ENCODE measurements at places on chromosomes 1 and 21. TPM values are rescaled to one million over a fixed set of nuclear protein-coding genes. Genes with fewer than 3 reads are reported as not detected.
A peak's percentile ranks its signal among the peaks of the same experiment; 100 is the strongest.

SELL gene
- total RNA-seq = 0.26 TPM

DNA sequence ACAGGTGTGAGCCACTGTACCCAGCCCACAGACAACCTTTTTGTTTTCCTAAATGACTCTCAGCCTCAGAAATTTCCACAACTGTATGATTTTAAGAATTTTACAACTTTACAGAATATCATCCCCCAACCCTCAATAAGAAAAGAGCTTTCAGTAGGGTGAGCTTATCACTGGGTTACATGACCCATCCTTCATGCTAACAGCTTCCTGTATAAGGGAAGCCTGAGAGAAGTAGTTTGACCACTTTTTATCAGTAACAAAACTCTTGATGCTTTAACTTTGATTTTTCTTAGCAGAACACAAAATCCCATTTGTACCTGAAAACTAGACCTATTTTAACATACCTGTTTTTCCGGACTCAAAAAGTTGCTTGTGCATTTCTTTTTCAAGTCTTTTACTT lies 9.7 kb upstream of the MYBPHL start:
- no peak overlapping the region for H3K4me3 ChIP-seq
- no peaks in the 10 kb centered on the region for H3K27me3 ChIP-seq
- peaks cover 54% of the 10 kb centered on the region for H3K36me3 ChIP-seq
- H3K4me1 ChIP-seq = peaks cover 11% of the 10 kb centered on the region
- H3K27ac ChIP-seq = no peak overlapping the region

DNA sequence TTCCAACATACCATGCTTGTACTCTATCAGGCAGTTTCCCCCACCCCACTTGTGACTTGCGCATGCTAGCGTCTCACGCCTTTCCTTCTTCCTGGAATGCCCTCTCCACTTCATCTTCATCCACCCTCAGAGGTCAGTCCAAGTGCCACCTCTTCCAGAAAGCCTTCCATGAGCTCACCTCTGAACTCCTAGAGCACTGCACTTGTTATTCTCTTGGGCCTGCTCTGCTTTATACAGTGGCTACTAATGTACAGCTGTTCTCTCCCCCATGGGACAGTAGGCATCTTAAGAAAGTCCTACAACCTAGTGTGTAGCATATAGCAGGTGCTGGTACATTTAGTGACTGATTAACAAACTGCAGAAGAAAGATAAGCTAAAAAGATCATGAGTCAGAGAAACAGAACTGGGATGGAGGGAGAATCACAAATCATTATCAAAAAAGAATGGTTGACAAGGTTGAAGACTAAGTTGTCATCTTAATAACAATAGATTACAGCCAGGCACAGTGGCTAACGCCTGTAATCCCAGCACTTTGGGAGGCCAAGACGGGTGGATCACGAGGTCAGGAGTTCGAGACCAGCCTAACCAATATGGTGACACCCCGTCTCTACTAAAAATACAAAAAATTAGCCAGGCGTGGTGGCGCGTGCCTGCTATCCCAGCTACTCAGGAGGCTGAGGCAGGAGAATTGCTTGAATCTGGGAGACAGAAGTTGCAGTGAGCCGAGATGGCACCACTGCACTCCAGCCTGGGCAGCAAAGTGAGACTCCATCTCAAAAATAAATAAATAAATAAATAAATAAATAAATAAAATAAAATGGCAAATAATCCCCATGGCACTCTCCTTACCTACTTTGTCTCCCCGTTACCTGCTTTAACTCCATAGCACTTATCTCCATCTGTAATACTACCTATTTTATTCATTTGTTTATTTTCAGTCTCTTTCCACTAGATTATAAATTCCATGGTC lies 16.3 kb upstream of the TSPAN1 start:
- no peak overlapping the region for H3K27ac ChIP-seq
- no peaks in the 10 kb centered on the region for H3K4me1 ChIP-seq
- no peaks in the 10 kb centered on the region for H3K36me3 ChIP-seq

- H3K4me1 ChIP-seq = peaks cover 28% of the 10 kb centered on the region
- H3K27ac ChIP-seq = peak overlapping the region; percentile 44
- DNase-seq = peak; percentile 30
- H3K27me3 ChIP-seq = no peaks in the 10 kb centered on the region
Measured at GRCh38 chr1:70675737-70676156, 264.7 kb downstream of the CTH start.

DNA sequence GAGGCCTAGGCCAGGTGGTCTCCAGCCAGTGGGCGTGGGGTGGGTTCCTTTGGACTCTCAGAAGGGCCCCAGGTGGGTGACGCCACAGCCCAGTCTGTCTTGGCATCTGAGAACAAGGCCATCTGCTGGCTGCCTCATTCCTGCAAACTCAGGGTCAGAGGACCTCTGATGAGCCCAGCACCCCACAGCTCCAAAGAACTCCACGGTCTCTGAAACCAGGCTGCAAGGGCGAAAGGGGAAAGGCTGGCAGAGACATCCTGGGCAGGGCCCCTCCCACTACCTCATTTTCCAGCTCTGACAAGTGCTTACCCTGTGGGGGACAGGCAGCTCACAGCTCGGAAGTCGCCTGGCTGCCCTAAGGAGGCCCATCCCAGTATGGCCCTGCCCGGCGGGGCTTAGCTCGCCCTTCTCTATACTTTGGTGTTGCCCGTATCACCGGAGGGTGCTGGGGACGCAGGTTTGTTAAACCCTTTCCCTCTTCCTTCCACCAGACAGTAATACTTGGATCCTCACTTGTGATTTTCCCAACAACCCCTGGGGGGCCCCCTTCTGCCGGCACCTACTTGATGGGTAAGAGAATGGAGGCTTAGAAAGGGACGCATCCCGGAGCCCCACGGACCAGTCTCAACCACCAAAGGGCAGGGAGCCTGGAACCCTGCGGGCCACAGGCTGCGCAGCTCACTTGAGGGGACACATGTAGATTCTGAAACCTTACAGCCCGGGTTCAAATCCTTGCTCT lies 10.9 kb upstream of the EDN2 start:
- peaks cover 24% of the 10 kb centered on the region for H3K4me1 ChIP-seq
- no peaks in the 10 kb centered on the region for H3K36me3 ChIP-seq
- H3K4me3 ChIP-seq = peak overlapping the region; percentile 41
- DNase-seq = peak; percentile 63
- peaks cover 14% of the 10 kb centered on the region for H3K27me3 ChIP-seq

EPRS1 gene
- 133 TPM for total RNA-seq

DNA sequence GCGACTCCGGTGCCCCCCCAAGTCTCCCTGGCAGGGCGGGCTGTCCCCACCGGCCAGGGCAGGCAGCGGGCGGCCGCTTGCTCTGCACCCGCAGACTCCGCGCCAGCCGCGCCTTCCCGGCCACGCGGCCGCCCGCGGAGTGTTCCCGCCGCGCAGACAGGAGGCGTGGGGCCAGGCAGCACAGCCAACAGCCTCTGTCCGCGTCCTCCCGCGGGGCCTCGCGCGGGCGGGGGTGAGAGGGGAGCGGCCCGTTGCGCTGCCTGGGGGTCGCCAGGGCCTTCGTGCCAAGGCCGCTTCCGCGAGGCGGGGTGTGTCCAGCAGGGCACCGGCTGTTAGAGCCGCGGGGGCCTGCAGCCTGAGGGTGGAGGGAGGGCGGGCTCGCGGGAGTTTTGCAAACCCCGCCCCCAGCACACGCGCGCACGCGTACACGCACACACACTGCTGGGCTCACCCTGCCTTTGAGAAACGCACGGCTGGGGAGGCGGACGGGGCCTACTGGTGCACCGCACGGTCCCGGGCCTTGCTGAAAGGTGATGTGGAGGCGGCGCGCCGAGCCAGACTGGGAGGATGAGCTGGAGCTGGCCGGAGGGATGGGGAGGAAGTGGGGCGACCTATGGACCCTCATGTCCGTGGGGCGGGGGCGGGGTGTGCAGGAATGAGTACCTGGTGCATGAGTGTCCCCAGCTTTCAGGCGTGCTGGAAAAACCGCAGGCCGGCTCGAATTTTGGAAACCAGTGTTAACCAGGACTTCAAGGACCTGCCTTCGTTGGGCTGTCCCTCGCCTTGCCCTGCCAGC lies 41.5 kb downstream of the KIAA1614 start:
- H3K36me3 ChIP-seq = peaks cover 17% of the 10 kb centered on the region
- DNase-seq = peak; percentile 31
- H3K27me3 ChIP-seq = no peaks in the 10 kb centered on the region
- H3K4me1 ChIP-seq = peaks cover 17% of the 10 kb centered on the region

- no peak overlapping the region for H3K4me3 ChIP-seq
- no peaks in the 10 kb centered on the region for H3K27me3 ChIP-seq
- peaks cover 57% of the 10 kb centered on the region for H3K36me3 ChIP-seq
- peaks cover 38% of the 10 kb centered on the region for H3K4me1 ChIP-seq
- DNase-seq = no peak
Measured at GRCh38 chr1:42979896-42980800, 21.5 kb upstream of the SLC2A1 start.

- H3K4me3 ChIP-seq = no peak overlapping the region
- H3K27ac ChIP-seq = no peak overlapping the region
- H3K4me1 ChIP-seq = peaks cover 3% of the 10 kb centered on the region
- peaks cover 31% of the 10 kb centered on the region for H3K36me3 ChIP-seq
- no peak for DNase-seq
- H3K27me3 ChIP-seq = peaks cover 9% of the 10 kb centered on the region
Measured at GRCh38 chr1:236938760-236939159, 65.5 kb downstream of the MT1HL1 start.

DNA sequence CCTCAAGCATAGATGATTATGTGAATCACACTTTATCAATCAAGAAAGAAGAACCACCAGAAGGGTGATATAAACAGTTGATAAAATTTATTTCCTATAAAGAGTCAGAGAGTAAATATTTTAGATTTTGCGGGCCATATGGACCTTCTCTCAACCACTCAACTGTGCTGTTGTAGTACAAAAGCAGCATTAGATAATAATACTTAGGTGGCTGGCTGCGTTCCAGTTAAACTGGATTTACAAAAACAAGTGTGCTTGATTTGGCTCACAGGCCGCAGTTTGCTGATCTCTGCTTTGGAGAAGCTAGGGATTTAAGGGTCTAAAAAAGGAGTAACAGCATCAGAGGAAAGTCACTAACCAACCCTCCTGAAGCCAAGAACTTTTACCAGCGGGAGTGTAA lies 1406.0 kb downstream of the KCNT2 start:
- H3K4me1 ChIP-seq = peaks cover 7% of the 10 kb centered on the region
- H3K27me3 ChIP-seq = no peaks in the 10 kb centered on the region
- no peak overlapping the region for H3K4me3 ChIP-seq

RBM11 gene
- total RNA-seq = 2.9 TPM

DNA sequence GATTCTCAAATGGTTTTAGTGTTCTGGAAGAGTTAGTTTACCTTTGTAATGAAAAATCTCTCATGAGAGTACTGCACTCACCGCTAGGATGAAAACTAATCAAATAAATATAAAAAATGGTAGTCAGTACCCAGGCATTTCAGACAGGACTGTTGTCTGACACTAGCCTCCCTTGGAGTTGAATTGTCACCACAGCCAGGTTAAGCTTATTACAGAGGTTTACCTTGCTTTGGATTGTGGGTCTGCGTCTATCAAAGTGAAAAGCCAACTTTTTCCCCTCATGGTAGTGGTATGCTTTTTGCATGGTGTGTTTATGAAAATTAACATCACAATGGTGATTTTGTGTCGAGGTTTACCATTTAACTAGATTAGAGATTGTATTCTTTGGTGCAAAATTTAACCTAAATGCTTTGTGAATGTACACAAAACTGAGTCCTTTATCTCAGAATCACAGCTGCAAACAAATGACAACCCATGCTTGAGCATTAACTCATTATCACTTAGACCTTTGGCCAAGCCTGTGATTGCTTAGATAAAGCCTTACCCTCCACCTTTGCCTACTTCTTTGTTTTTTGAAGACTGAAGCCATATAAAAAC lies 20.1 kb downstream of the RAP1A start:
- H3K36me3 ChIP-seq = peaks cover 3% of the 10 kb centered on the region
- no peaks in the 10 kb centered on the region for H3K27me3 ChIP-seq
- H3K4me1 ChIP-seq = peaks cover 29% of the 10 kb centered on the region
- no peak overlapping the region for H3K4me3 ChIP-seq
- DNase-seq = no peak

DNA sequence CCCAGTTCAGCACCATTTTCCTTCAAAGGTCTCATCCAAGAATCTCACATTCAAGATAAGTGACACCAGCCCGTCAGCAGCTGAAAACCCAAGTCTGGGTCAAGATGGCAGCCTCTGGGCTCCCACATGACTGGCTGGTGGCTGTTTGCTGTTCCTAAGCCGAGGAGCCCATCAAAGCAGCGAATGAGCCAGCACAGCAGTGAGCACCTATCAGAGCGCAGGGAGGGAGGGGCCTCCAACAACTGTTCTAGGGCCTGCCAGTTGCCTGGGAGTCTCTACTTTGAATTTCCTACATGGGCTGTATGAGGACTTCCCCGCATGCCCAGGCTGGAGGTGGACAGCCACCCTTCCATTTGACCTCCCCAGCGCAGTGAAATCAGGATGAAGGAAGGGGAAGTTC lies 102.7 kb downstream of the ADARB1 start:
- DNase-seq = no peak
- no peak overlapping the region for H3K27ac ChIP-seq
- no peak overlapping the region for H3K4me3 ChIP-seq
- H3K4me1 ChIP-seq = no peaks in the 10 kb centered on the region
- 0 out of 2 replicates have a peak, but pooled peaks cover 2% of the 10 kb centered on the region for H3K36me3 ChIP-seq
- no peaks in the 10 kb centered on the region for H3K27me3 ChIP-seq

PARS2 gene
- total RNA-seq = 11.5 TPM

DNA sequence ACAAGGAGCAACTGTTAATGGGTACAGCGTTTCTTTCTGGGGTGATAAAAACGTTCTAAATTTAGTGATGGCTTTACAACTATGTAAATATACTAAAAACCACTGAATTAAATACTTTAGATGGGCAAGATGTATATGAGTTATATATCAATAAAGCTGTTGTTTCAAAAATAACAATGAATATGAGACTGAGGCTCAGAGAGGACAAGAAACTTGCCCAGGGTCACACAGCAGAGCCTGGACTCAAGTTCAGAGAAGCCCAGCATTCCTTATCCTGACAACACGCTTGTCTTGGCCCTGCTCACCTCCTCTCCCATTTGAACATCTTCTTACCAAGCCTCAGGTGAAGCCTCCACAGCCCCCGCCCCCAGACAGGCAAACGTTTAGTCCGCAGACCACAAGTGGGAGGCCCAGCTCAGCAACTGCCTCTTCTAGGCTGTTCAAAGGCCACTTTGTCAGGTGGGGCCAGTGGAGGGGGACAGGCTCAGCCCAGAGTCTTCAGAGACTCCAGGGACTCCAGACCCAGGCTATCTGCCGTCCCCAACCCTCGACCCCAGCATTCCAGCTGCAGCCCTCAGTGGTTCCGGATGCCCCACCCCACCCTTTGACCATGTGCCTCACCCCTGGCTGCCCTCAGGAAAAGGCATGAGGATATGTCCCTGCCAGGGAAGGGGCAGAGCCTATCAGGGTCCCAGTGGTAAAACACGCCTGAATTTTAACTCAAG lies 17.9 kb downstream of the SDC3 start:
- no peak for DNase-seq
- peaks cover 27% of the 10 kb centered on the region for H3K4me1 ChIP-seq
- H3K27ac ChIP-seq = no peak overlapping the region
- H3K27me3 ChIP-seq = no peaks in the 10 kb centered on the region
- no peak overlapping the region for H3K4me3 ChIP-seq

- no peaks in the 10 kb centered on the region for H3K4me1 ChIP-seq
- H3K27me3 ChIP-seq = no peaks in the 10 kb centered on the region
- H3K36me3 ChIP-seq = peaks cover 35% of the 10 kb centered on the region
- H3K27ac ChIP-seq = no peak overlapping the region
- peak; percentile 5 for DNase-seq
Measured at GRCh38 chr21:46116776-46117585, 19.1 kb downstream of the COL6A2 start.
